ENCODE measurements at places on chromosomes 16 and 17. TPM values are rescaled to one million over a fixed set of nuclear protein-coding genes. Genes with fewer than 3 reads are reported as not detected.

SETD6 gene
- 10.8 TPM for total RNA-seq

ORAI3 gene
- total RNA-seq = 62.5 TPM

PMM2 gene
- 29.9 TPM for total RNA-seq

ADPRM gene
- total RNA-seq = 9.4 TPM

Data from LHCN-M2 (cell line).